NCI-H2227 treated with DMSO at 0.1 percent for 48 hours (cell line): ENCODE measurements at places on chromosomes 11 and 22.

DNA sequence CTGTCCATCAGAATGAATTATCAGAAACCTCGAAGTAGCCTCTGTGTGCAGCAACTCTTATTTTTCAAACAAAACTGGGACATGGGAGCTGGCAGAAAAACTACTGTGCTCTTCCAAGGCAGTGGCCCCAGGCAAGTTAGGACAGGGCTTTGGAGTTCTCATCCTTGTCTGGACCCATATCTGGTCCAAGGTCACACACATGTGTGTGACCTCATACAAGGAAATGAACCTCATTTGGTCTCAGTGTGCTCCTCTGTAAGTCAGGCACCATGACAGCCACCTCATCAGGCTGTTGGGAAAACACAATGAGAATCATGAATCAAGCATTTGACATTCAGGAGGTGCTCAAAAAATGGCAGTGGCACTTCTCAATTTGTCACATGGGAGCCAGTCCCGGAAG is 25.8 kb downstream of the LARGE1 start:
- no peak for DNase-seq

GRCh38 chr11:79940165-79940564 is 499.3 kb upstream of the TENM4 start:
- no peak for DNase-seq

DNA sequence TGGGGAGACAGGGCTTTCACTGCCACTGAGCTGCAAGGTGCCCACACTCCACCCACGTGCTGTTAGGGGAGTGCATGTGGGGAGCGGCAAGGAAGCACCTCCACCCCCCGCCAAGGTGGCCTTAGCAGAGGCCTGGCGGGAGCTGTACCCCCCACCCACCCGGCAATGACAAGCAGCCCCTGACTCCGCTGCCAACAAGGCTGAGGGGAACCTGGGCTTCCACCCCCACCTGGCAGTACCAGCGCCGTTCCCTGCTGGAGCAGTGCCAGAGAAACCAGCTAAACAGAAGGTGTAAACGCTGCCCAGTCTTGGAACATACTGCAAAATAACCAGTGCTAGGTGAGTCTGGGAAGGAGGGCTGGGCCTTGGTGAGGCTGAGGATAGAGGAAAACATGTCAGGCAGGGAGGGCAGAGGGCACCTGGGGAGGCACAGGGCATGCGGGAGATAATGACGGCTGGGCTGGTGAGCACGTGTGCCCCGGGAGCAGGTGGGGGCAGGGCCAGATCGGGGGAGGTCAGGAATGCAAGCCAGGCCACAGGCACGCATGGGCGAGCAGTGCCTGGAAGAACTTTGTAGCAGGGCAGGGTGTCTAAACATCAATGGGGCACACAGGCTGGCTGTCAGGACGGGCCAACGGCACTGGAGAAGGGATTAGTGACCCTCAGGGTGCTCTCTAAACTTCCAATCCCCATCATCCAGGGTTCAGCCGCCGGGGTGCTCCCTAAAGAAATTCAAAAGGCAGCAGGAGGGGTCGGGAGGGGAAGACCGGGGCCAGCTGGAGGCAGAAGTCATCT is 6.6 kb downstream of the CERK start:
- DNase-seq, result no peak

- DNase-seq, result no peak
Observed at GRCh38 chr11:44339530-44339883, 29.6 kb upstream of the ALX4 start.

- peak; percentile 29 for DNase-seq
Observed at GRCh38 chr22:39514373-39514973, 5.9 kb upstream of the ATF4 start.

- no peak for DNase-seq
Observed at GRCh38 chr11:61837411-61838005, 9.4 kb downstream of the FADS2 start.

DNA sequence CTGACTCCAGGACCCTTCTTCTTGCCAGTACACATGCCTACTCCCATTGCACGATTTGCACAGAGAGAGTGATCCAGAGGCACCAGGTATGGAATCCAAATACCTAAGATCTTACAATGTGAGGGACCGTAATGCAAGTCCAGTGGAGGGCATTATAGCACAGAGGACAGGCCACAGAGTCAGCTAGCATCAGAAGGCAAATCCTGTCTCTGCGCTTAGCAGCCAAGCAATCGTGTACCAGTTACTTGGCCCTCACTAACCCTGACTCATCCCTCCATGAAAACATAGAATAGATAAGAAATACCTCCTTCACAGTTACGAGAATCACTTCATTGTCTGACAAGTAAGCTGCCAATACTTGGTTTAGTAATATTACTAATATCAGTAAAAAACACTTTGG is 69.7 kb upstream of the SLC6A5 start:
- DNase-seq, result no peak

DNA sequence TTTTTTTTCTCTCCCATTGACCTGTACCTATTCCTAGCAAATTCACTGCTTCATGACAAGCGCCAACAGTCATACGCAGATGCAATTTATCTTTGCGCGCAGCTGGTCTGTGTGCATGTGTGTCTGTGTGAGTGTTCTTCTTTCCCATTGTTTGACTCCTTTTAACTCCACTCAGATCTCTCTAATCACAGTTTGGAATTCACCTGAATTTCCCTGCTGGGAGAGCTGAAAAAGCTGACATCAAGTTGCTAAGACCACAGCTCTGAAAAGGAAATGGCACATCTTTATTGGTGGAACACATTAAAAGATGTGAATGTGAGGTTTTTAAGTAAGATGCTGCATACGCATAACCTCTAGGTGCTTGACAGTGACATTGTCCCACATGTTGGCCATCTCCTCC is 187.4 kb upstream of the MTMR2 start:
- DNase-seq, result peak; percentile 85

- DNase-seq, result no peak
Observed at GRCh38 chr11:77411137-77411707, 62.7 kb downstream of the PAK1 start.
